Cortex of kidney (tissue), 1 donor: ENCODE measurements at places on chromosomes 7 and 10.

- no peak for DNase-seq
Measured at GRCh38 chr10:504121-504611, 185.3 kb downstream of the DIP2C start.

DNA sequence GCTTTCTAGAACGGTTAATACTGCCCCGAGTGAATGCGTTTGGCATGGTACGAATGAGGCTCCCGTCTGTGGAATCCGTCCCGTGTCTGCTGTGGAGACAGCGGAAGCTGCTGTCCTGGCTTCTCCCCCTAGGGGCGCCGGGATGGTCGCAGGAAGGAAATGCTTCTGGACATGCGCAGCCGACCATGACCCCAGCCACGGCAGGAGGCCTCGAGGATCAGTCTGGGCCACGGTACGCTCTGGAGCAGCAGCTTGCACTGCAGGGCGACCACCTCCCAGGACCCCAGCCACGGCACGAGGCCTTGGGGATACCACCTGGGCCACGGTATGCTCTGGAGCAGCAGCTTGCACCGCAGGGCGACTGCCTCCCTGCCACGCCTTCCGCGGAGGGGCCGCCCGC is 107.9 kb downstream of the CYTH3 start:
- no peak for DNase-seq

GRCh38 chr10:79047875-79048638 is 20.7 kb upstream of the ZMIZ1 start:
- no peak for DNase-seq

- no peak for DNase-seq
Measured at GRCh38 chr10:43077421-43078171, 727 bp downstream of the RET start.

GRCh38 chr10:87931836-87932230 is 68.4 kb downstream of the PTEN start:
- no peak for DNase-seq

DNA sequence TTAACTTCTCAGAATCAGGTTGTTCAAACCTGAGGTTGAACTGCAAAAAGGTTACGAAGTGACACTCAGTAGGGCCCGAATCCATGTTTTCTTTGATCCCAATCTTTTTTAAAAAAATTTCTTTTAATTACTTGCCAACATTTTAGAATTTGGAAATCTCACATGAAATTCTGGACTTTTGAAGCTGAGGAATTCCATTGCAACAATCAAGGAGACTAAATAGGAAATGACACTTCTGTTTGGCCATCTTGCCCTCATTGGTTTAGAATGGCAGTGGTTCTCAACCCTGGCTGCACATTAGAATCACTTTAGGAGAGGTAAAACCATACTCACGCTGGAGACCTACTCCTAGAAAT is 471 bp upstream of the TOMM7 start:
- DNase-seq, result no peak

GRCh38 chr7:27888736-27889135 is 148.8 kb downstream of the TAX1BP1 start:
- no peak for DNase-seq

GRCh38 chr7:69803699-69804516 is 205.6 kb downstream of the AUTS2 start:
- DNase-seq, result no peak

DNA sequence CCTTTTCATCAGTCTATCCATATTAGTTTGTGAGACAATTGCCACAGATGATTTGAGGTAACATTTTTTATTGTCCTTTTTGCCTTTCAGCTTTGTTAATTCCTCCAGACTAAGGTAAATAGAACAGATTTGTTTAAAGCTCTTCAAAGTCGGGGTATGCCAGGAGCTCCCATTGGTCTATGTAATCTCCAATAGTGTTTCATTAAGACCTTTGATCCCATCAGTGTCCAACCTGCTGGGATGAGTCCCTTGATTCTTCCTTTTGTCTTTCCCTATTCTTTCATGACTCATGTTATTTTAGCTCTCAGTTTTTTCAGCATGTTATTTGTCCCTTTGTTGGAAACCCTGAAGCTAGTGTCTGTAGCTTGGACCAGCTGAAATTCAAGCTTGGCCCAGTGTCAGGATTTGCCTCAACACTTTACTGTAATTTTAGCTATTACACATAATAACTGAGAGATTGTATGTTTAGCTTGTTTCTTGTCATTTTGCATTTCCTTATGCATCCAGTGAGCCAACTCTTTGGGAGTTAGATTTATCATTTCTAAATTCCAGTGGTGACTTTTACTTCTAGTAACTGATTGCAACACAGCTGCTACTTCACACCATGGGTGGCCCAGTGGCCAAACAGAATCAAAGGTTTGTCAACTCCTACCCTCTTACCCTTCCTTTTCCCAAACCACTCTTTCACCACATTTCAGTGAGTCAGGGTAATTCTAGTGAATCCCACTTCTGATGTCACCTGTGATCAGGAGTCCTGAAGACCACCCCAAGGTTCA is 15.3 kb downstream of the AGBL3 start:
- DNase-seq, result no peak

DNA sequence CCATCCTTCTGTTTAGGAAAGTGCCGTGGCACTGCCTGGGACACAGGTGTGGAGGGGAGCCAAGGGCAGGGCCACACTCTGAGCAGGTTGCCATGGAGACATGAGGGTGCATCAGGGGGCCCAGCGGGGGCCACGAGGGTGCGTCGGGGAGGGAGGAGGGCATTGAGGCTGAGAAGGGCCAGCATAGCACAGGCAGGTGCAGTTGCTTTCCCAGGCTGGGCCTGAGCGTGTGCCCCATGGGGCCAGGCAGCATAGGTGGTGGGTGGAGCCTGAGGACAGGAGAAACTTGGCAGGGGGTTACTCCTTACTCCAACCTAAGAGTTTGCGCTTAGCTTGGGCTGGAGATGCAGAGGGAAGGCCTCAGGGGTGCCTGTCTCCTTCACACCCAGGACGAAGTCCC is 15.2 kb downstream of the YKT6 start:
- no peak for DNase-seq

DNA sequence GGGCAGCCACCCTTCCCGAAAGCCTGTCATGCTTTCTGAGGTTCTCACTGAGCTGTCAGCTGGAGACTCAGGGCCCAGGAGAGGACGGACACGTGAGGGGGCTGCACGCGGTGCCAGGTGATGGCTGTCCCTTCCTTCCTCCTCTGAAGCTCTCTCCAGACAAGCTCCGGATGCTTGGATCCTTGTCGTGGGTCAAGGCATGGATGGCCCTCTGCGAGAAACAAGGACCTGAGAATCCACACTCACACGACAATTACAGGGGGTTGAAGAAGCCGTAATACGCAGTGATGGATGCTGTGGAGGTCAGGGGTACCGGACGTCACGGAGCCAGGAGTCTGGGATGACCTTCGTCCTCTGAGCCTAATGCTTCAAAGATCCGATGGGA is 170.3 kb downstream of the USP6NL start:
- no peak for DNase-seq

DNA sequence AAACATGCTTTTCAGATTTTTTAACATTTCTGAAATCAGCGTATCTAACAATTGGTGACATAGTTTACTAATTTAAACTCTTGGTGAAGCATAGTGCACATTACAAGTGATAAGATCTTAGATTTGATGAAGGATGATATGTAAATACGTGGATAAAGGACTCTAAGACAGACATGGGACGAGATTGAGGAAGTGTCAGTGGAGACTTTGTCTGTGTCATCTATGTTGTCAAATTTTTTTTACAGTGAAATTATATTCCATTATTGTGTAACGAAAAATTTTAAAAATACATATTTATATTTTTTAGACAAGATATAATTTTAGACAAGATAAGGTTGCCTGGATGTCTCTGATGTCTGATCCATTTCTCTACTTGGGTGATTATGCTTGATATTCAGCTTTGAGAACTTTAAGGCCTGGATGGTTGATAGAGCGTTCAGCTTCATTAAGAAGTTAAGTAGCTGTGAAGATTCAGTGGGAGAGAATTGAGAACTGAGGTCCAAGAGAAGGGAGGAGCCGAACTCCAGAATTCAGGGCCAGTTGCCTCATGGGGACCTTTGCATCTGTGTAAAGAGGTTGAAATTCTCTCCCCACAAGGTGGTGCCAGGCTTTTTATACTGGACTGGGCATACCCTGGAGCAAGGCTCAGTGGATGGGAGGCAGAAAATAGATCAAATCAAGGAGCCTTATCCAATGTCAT is 62.7 kb downstream of the KAT6B start:
- no peak for DNase-seq

DNA sequence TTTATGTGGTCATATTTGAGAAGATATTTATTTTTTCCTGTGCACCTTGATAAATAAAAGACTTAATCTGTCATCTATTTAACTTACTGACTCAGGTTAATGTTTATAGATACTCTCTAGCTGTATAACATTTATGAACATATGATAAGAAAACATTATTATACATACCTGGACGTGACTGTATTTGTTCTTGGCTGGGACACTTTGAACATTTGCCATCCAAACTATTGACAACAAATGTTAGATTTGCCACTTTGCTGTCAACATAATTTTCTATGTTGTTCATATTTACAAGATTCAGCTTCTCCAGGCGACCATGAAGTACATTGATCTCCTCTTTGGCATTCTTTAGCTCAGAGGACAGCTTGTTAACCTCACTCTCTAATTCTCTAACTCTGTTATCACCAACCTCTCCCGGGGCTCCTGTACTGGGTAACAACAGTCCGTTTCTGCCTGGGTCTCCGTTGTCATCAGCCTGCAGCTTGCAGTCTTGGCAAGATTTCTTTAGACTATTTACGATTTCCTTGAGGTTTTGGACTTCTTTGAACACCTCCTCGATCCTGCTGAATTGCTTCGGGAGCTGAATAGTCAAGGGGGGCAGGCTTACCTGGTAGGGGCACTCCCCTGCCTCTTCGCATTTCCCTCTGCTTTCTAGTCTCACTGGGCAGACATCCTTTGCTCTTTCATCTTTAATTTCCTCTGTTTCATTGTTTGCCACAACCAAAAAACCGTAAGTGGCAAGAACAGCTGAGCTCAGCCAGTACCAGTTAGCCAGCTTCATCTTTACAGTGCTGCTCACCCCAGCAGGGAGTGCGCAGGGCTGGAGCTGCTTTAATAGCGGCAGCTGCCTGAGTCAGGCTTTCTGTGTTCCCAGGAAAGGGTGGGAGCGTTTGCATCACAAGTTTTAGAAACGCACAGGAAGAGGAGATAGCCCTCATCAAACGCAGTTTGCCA is at the start of gene FGL2:
Gene FGL2 (minus strand): TSS at position 807 of the 954 bp plus-strand sequence. CDS start 26 bp downstream, at position 781.
- no peak for DNase-seq

GRCh38 chr7:148337246-148337965 is 253.2 kb upstream of the C7orf33 start:
- no peak for DNase-seq

- no peak for DNase-seq
Measured at GRCh38 chr7:25834050-25834449, 317.9 kb upstream of the NFE2L3 start.

GRCh38 chr10:3926258-3926657 is 141.2 kb upstream of the KLF6 start:
- no peak for DNase-seq
